Esophagus squamous epithelium (tissue), 5 donors: ENCODE measurements at places on chromosomes 13 and 19.

DNA sequence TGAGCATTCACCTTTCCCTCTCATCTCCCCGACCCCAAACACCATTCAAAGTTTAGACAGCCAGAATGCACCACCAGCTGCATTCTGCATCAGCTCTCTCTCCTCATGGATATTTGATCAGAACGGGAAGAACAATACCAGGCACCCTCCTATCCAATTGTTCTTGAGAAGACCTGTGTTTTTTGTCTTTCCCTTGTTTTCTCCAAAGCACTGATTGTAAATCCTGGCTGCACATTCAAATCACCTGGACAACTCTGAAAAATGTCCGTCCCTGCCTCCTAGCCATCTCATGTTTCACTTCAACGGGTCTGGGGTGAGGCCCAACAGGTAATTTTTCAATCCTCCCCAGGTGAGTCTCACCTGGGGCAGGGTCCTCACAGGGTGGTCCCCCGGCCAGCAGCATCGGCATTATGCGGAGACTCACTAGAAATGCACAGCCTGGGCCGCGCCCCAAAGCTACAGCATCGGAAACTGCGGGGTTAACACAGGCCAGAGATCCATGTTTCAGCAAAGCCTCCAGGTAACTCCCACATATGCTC is 5.5 kb downstream of the IRS2 start:
- H3K36me3 ChIP-seq: peaks cover 10% of the 10 kb centered on the region
- peak overlapping the region; percentile 35 for H3K27ac ChIP-seq
- H3K27me3 ChIP-seq: peaks cover 7% of the 10 kb centered on the region
- peak overlapping the region; percentile 28 for H3K4me3 ChIP-seq
- no peak for DNase-seq

DNA sequence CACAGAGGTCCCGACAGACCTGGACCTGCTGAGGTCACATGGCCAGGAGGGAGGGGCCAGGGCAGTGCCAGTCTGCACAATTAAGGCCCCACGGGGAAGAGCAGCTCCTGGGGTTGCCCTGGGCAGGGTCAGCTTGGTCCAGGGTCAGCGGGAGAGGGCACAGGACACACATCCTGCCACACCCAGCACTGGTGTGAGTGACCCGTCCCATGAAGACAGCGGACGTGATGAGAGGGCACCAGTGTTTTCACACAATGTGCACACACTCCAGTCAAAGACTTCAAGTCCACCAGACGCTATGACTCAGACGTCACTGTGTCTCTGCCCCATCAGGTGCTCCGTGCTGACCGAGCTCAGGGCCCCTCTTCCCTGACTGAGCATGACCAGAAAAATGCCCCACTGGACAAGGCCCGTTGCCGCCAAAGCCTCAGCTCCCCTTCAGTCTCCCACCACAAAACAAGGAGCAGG is 4.2 kb downstream of the TMEM259 start:
- no peak for DNase-seq
- H3K36me3 ChIP-seq: peaks cover 26% of the 10 kb centered on the region
- H3K27me3 ChIP-seq: no peaks in the 10 kb centered on the region
- peaks cover 55% of the 10 kb centered on the region for H3K4me1 ChIP-seq

GRCh38 chr19:40192758-40193586 is 1.7 kb downstream of the MAP3K10 start:
- DNase-seq: no peak
- no peaks in the 10 kb centered on the region for H3K27me3 ChIP-seq
- no peak overlapping the region for H3K27ac ChIP-seq
- no peaks in the 10 kb centered on the region for H3K36me3 ChIP-seq
- H3K4me1 ChIP-seq: peaks cover 35% of the 10 kb centered on the region
- peak overlapping the region; percentile 66 for H3K4me3 ChIP-seq

GRCh38 chr13:41813426-41813825 is 147.5 kb downstream of the VWA8 start:
- no peaks in the 10 kb centered on the region for H3K27me3 ChIP-seq
- no peak for DNase-seq
- no peak overlapping the region for H3K27ac ChIP-seq
- no peak overlapping the region for H3K4me3 ChIP-seq
- H3K4me1 ChIP-seq: no peaks in the 10 kb centered on the region
- H3K36me3 ChIP-seq: no peaks in the 10 kb centered on the region

DNA sequence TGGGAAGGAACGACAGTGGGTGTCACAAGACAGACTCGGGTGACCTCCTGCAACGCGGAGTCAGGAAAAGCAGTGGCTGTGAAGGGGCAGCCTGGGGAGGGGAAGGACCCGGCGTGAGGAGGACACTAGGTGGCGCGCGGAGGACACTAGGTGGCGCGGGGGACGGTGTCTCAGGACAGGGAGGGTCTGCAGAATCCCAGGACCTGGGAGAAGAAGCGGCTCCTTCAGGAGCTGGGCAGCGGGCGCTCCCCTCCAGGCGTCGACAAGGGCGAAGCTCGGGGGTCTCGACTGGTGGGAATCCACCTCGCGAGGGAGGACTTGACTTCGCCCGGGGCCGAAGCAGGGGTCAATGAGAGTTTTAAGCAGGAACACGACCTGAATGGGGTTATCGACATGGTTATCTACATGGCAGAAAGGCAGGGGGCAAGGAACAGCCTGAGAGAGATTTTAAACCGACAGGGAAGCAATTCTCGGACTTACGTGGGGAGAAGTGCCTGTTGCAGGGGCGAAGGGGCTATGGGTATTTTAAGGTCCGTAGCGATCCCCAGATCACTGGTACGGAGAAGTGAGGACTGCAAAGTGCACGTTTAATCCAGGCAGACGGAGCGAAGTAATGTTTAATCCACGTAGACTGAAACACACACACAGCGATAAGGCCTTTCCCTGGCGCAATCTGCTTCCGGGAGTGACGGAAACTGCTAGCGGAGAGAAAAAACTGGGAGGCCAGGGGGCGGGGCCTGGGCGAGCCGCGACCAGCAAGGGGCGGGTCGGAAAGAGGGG is at the start of gene ZNF616:
Gene ZNF616, minus strand, starts transcription at position 687 of the 780 bp plus-strand sequence. CDS start 9,426 bp downstream, outside the sequence.
- peak; percentile 82 for DNase-seq
- peak within 1 kb of the TSS; percentile 83 for H3K4me3 ChIP-seq
- no peaks in the 10 kb centered on the region for H3K27me3 ChIP-seq
- peak within 1 kb of the TSS; percentile 95 for H3K27ac ChIP-seq
- H3K36me3 ChIP-seq: peaks cover 20% of the 10 kb centered on the region
- H3K4me1 ChIP-seq: peaks cover 16% of the 10 kb centered on the region

DNA sequence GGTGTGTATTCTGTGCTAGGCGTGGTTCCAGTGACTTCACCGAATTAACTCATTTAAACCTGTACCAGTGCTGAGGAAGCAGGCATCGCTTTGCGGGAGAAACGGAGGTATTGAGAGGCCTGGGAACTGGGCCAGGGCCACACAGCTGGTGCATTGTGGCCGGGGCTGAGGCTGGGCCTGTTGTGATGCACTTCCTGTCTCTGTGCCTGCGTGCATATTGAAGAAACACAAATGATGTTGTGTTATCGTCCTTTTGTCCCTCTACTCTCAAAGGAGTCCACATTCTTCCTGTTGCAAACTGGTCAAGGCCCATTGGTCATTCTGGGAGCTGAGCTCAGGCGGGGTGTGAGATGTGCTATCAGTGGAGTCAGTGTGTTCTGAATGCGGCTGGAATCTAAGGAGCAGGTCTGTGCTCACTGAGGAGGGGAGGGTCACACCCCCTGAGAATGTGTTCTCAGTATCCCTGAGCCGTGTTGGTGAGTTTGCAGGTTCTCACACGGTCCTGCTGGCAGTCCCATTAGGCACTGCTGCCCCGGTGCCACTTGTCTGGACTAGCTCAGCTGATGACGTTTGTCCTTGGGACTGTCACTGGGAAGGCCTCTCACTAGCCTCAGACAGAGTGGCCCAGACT is 62.1 kb downstream of the ARHGEF7 start:
- H3K4me1 ChIP-seq: peaks cover 60% of the 10 kb centered on the region
- peak overlapping the region; percentile 76 for H3K27ac ChIP-seq
- H3K36me3 ChIP-seq: peaks cover 4% of the 10 kb centered on the region
- H3K4me3 ChIP-seq: no peak overlapping the region
- no peaks in the 10 kb centered on the region for H3K27me3 ChIP-seq

DNA sequence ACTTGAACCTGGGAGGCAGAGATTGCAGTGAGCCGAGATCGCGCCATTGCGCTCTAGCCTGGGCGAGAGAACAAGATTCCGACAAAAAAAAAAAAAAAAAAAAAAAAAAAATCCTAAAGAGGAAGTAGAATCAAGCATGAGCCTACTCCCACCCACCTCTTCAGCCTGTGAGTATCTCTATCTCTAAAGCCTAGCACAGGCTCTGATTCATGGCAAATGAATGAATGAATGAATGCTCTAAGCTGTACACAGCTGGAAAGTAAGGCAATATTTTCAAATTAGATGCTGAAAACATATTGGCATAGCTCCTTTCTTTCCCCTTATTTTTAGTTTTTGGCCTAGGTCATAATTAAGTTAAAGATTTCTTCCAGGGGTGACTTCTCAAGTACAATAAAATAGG is 35.7 kb upstream of the FAM216B start:
- H3K4me1 ChIP-seq: no peaks in the 10 kb centered on the region
- no peak for DNase-seq
- H3K27ac ChIP-seq: no peak overlapping the region
- no peak overlapping the region for H3K4me3 ChIP-seq

DNA sequence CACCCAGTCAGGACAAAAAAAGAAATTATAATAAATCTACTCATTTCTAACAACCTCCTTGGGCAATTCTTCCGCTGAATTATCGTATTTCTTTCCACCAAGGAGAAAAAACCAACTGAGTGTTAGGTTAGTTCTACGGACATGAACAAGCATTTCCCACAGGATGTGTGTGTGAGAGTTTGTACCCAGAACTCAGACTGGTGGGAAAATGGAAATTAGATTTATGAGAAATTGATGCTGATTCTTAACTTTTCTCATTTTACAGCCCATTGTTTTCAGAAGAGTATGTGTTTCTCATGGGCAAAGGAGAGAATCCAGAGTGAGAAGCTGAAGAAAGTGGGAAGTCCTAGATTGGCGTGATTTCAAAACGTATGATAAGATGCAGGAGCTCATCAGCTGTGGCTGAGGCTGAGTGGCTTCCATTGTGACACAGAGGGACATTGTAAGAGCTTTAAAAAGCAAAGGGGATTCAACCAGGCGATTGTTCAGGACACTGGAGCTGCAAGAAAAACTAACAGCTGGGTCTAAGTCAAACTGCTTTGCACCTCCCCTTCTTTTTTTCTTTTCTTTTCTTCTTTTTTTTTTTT is 184.7 kb upstream of the ARGLU1 start:
- no peaks in the 10 kb centered on the region for H3K36me3 ChIP-seq
- peak overlapping the region; percentile 56 for H3K27ac ChIP-seq
- H3K4me1 ChIP-seq: no peaks in the 10 kb centered on the region
- no peaks in the 10 kb centered on the region for H3K27me3 ChIP-seq
- H3K4me3 ChIP-seq: no peak overlapping the region
- DNase-seq: no peak

- H3K4me1 ChIP-seq: peaks cover 2% of the 10 kb centered on the region
- H3K27ac ChIP-seq: no peak overlapping the region
- peak overlapping the region; percentile 28 for H3K4me3 ChIP-seq
- H3K27me3 ChIP-seq: peaks cover 36% of the 10 kb centered on the region
- DNase-seq: no peak
- H3K36me3 ChIP-seq: peaks cover 41% of the 10 kb centered on the region
Observed at GRCh38 chr19:615619-616018, 17.7 kb downstream of the POLRMT start.

GRCh38 chr13:72290962-72291681 is 424.1 kb upstream of the DACH1 start:
- H3K4me1 ChIP-seq: no peaks in the 10 kb centered on the region
- H3K36me3 ChIP-seq: no peaks in the 10 kb centered on the region
- no peak for DNase-seq
- no peak overlapping the region for H3K27ac ChIP-seq
- no peaks in the 10 kb centered on the region for H3K27me3 ChIP-seq

GRCh38 chr19:3065675-3066357 is 3.5 kb upstream of the TLE5 start:
- no peak for DNase-seq
- no peaks in the 10 kb centered on the region for H3K27me3 ChIP-seq
- no peaks in the 10 kb centered on the region for H3K36me3 ChIP-seq
- H3K4me1 ChIP-seq: peaks cover 32% of the 10 kb centered on the region

DNA sequence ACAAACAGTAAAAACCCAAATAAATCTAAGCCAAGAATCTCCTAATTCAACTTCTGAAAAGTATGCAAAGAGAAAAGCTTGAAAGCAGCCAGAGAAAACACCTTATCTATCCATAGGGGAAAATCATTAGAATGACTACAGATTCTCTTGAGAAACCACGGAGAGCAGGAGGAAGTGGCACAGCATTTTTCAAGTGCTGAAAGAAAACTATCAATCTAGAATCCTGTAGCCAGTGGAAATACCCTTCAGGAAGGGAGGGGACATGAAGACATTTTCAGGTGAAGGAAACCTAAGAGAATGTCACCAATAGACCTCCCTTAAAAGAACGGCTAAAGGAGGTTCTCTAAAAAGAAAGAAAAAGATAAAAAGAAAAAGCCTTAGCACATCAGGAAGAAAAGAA is 66.2 kb upstream of the XPO4 start:
- no peaks in the 10 kb centered on the region for H3K27me3 ChIP-seq
- no peaks in the 10 kb centered on the region for H3K4me1 ChIP-seq
- DNase-seq: no peak
- H3K27ac ChIP-seq: no peak overlapping the region

DNA sequence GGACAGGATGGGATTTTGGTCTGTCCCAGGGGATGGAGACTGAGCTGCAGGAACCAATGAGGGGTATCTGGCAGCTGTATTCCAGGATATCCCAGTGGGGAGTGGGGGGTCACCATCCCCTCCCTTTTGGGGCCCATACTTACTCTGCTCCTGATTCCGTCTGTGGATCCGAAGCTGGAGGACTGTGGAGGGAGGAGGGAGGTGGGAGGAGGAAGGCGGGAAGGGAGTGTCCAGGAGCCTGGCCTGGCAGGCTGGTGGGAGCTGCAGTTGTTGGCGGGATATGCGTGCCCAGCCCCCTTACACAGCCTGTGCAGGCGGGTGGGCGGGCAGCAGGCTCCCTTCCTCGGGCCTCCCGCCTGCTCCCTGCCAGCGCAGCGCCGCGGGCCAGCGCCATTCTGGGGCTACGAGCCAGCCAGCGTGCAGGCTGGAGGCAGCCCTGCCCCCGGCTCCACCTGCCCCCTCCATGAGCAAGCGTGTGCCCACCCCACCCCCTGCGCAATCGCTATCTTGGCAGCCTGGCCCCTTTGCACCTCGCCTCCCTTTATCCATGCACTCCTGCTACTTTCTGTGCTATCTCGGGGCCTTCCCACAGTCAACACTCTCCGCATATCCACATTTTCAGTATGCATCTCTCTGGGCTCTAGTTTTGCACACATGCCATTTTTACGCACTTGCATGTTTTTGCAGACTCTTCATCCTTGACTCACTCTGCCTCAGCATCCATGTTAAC is 2.8 kb downstream of the MAMSTR start:
- H3K4me3 ChIP-seq: no peak overlapping the region
- H3K4me1 ChIP-seq: peaks cover 33% of the 10 kb centered on the region
- H3K27ac ChIP-seq: peak overlapping the region; percentile 82

DNA sequence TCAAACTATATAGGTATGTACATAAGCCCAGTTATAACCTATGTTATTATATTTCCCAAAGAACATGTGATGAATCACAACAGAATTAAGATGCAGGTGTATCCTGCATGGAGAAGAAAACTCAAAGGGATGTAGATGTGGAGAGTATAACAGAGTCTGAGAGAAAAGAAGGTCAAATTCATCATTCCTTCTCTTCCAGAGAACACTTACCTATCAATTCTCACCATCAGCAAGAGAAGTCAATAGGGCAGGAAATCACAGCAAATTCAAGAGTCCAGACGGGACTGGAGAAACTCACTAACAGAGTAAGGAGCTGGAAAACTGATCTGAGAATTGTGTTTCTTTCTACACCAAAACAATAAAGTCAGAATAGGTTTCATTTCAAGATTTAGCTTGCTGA is 28.4 kb downstream of the DIAPH3 start:
- no peaks in the 10 kb centered on the region for H3K27me3 ChIP-seq
- no peaks in the 10 kb centered on the region for H3K4me1 ChIP-seq
- no peak overlapping the region for H3K27ac ChIP-seq
- DNase-seq: no peak

GRCh38 chr19:3028305-3029064 is 595 bp downstream of the TLE2 start:
- H3K27ac ChIP-seq: peak overlapping the region; percentile 62
- H3K4me3 ChIP-seq: peak overlapping the region; percentile 62
- no peak for DNase-seq
- no peaks in the 10 kb centered on the region for H3K36me3 ChIP-seq
- H3K27me3 ChIP-seq: no peaks in the 10 kb centered on the region
